ENCODE measurements at places on chromosomes 6 and 20.

GRCh38 chr6:129344379-129344778 lies 365.6 kb downstream of the ARHGAP18 start:
- no peak for DNase-seq

DNA sequence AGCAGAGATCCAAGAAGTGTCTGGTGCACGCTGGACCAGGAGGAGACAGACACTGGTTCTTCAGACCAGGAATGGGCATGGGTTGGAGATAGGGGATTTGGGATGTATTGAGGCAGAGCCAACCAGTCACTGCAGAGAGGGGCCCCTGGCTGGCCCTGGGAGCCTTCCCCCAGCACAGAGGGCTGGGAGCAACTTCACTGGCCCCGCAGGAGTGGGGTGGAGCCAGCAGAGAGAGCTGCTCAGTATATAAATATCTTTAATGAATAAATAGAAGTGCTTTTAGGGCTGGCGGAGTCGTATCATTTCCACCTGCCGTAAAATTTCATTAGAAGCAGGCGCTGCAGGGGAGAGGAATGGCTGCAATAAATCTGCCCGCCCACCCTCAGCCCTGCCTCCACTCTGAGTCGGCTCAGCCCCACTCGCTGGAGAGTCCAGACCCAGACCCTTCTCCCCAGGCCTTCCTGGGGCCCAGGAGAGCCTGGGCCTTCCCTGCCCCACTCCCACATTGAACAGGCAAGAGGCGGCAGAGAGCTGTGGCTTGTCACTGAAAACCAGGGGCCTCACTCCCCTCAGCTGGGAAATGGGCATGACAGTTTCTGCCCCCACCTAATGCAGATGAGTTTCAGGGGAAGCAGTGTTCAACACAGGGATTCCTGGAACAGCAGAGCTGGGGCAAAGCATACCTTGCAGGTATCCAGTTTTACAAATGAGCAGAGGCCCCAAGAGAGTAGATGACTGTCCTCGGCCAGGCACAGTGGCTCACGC lies 23.9 kb upstream of the VSTM2L start:
- DNase-seq = no peak

GRCh38 chr6:105757512-105758200 lies 328.5 kb upstream of the PRDM1 start:
- DNase-seq = no peak

DNA sequence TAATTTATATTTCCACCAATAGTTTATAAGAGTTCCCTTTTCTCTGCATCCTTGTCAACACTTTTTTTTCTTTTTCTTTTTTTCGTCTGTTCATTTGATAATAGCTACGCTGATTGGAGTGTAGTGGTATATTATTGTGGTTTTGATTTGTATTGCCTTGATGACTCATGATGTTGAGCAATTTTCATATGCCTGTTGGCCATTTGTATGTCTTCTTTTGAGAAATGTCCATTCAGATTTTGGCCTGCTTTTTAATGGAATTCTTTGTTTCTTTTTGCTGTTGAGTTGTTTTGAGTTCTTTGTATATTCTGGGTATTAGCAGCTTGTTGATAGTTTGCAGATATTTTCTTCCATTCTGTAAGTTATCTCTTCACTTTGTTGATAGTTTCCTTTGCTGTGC lies 773.4 kb downstream of the KIF16B start:
- no peak for DNase-seq

- DNase-seq = peak; percentile 7
These were observed 216.9 kb downstream of the GMDS start for GRCh38 chr6:2028457-2029038.

GRCh38 chr6:152091851-152092341 lies 284.4 kb downstream of the ESR1 start:
- no peak for DNase-seq

DNA sequence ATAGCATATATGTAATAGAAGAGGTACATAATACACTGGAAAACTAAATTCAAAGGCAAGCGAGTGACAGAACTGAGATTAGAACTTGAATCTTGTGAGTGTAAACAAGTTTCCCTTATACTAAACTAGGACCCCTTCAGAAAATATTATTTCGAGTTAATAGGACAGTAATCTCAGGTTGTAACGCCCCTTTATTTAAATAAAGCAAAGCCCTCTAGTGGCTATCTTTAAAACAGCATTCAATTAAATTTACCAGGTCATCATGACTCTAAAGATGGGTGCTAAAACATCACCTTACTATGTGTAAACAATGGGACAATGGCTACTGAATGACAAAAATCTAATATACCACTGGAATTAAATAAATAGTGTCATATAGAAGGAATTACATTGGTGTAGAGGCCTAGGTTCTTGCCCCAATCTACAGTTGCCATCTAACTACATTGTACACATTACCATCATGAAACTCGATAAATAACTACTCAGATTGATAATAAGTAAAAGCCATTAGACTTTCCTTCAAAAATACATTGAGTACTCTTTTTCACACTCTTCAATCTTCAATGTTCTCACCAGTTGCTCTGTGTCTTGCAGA lies 255.4 kb upstream of the IRAK1BP1 start:
- no peak for DNase-seq

DNA sequence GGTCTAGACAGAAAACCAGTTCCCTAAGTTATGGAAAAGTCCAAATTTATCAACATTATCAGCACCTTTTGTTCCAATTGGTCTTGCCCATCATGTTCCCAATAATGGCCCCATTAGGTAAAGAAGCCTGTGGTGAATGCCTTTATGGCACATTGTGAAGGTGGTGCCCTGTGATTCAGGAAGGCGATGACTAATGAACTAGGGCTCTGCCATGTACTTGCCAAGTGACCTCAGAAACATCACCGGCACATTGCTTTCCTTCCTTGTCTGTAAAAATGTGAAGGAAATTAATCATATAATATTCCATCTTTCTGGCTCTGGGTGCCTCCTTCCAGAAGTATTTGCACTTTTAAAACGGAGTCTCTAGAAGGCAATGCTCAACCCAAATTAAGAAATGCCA lies 132.3 kb downstream of the UNC5CL start:
- DNase-seq = no peak

GRCh38 chr20:62762801-62763368 lies 33.4 kb upstream of the MRGBP start:
- no peak for DNase-seq

DNA sequence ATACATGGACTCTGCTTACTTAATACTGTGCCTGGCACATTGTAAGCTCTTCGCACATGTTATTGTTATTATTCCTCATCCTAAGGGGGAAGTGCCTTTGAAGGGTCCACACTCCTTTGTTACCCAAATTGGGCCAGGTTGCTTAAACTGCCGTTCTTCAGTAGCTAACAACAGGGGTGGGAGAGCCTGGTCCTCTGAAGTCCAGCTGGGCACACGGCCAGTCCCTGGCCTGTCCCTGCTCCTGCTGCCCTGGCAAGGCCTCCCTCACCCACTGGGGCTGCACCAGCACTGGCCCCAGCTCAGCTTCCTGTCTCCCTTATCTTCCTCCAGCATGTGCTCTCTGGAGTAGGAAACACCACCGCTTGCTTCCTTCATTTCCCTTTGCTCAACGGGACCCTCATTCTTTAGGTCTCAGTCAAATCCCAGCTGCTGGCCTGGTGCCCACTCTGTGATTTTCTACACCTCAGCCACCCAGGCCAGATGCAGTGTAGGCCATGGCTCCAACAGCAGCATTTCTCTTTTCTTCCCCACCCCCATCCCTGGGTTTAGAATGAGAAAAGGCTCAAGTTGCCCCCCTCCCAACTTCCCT lies 5.5 kb upstream of the PROCR start:
- no peak for DNase-seq

DNA sequence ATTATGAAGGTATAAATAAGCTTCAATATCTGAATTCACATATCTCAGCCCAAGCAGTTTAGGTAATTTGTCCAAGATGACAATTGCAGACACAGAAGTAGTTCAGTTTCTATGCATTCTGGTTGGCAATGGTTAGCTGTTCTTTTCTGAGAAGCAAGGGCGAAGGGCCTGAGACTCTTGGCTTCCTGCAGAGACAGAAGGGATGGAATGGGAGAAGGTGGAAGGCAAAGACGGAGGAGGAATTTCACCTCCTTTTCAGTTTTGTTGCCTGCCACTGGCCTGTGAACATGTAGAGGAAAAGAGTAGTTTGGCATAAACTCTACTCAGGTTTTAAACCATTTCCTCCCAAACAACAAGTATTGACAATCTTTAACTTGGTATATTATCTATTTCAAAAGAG lies 180.7 kb upstream of the HS3ST5 start:
- DNase-seq = no peak

GRCh38 chr20:36305602-36306551 lies at the start of gene DLGAP4:
Gene DLGAP4, plus strand, starts transcription at chr20:36306339. Its CDS starts 125,379 bp downstream, at chr20:36431718.
- DNase-seq = no peak

DNA sequence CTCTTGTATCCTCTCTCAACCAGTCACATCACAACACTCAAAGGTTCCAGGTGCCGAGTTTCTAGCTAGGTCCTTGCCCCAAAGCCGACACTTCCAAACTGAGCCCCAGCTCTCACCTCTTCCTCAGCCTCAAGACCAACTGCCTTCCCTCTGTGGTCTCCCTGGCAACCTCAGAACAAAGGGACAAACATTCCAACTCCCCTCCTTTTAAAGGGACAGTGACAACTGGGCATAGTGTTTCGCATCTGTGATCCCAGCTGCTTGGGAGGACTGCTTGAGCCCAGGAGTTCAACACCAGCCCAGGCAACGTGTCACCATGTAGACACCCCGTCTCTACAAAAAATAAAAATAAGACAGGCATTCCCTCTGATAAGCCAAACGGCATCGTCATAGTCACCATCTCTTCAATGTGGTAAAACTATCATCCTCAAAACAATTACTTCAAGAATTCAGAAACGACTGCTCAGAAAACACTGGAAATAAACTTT lies 11.3 kb downstream of the DIDO1 start:
- peak; percentile 49 for DNase-seq

GRCh38 chr6:145887969-145888368 lies 73.4 kb upstream of the FBXO30 start:
- no peak for DNase-seq

- peak; percentile 85 for DNase-seq
These were observed at the start of gene DEF6 for GRCh38 chr6:35297601-35298481. Gene DEF6, plus strand, starts transcription at chr6:35297818. Its CDS starts 39 bp downstream, at chr6:35297857.

DNA sequence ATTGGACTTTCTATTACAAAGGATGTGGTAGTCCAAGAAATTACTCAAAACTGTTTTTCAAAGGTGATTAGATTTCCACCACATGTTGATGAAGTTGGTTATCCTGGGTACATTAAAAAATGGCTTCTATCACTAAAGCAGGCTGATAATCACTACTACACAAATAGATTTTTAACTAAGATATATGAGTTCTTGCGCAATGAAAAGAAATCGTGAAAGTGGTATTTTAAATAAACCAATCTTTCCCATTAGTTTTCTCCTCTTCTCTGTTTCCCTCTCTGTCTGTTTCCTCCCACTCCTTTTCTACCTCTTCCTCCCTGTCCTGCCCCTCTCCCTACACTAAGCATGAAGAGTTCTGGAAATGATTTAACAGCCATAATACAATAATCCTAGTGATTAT lies 487.9 kb upstream of the CITED2 start:
- DNase-seq = no peak

- DNase-seq = no peak
These were observed 96.1 kb downstream of the MAFB start for GRCh38 chr20:40592941-40593340.

GRCh38 chr6:143406673-143407072 lies 43.8 kb downstream of the ADAT2 start:
- DNase-seq = no peak

DNA sequence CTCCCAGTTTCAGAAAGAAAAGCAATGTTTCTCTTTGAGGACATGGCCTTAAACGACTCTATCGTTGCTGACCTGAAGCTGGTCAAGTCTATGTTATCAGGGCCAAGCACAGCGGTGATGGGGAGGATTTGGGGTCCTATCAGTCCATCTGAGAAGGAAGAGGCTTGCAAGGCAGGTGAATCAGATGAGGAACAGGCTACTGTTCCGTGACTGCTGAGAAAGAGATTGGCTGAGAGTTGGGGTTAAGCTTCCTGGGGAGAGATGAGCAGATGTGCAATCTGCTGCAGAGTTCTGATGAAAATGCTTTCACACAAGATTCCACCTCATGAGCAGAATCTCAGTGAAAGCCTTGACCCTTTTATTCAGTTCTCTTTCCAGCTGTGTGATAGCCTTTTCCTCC lies 168.3 kb upstream of the STMND1 start:
- DNase-seq = no peak

DNA sequence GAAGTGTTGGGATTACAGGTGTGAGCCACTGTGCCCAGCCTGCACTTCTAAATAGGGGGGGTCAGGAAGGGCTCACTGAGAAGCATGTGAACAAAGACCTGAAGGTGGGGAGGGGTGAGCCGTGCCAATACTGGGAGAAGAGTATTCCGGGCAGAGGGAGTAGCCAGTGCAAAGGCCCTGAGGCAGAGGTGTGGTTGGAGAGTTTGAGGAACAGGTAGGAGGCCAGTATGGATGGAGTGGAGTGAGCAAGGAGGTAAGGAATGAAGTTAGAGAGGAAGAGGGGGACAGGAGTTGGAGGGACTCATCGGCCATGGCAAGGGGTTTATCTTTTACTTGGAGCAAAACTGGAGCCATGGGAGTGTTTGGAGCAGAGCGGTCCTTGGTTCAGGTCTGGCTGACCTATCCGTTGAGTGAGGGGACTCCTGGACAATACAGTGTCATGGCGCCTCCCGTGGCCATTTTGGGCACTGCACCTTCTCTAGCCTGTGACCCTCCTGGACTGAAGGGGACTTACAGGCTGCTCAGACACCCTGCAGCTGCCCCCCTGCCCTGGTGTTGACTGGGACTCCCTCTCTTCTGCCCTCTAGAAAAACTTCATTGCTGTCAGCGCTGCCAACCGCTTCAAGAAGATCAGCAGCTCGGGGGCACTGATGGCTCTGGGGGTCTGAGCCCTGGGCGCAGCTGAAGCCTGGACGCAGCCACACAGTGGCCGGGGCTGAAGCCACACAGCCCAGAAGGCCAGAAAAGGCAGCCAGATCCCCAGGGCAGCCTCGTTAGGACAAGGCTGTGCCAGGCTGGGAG lies 12.1 kb downstream of the FOXS1 start:
- no peak for DNase-seq

All from naive thymus-derived CD8-positive, alpha-beta T cell (primary cell).